ENCODE measurements at places on chromosomes 3 and 15.

- no peak overlapping the region for H3K27ac ChIP-seq
- no peaks in the 10 kb centered on the region for H3K4me1 ChIP-seq
- H3K27me3 ChIP-seq, result no peaks in the 10 kb centered on the region
- H3K36me3 ChIP-seq, result no peaks in the 10 kb centered on the region
- no peak overlapping the region for H3K4me3 ChIP-seq
Observed at GRCh38 chr3:62968128-62968527, 92.9 kb upstream of the CADPS start.

DNA sequence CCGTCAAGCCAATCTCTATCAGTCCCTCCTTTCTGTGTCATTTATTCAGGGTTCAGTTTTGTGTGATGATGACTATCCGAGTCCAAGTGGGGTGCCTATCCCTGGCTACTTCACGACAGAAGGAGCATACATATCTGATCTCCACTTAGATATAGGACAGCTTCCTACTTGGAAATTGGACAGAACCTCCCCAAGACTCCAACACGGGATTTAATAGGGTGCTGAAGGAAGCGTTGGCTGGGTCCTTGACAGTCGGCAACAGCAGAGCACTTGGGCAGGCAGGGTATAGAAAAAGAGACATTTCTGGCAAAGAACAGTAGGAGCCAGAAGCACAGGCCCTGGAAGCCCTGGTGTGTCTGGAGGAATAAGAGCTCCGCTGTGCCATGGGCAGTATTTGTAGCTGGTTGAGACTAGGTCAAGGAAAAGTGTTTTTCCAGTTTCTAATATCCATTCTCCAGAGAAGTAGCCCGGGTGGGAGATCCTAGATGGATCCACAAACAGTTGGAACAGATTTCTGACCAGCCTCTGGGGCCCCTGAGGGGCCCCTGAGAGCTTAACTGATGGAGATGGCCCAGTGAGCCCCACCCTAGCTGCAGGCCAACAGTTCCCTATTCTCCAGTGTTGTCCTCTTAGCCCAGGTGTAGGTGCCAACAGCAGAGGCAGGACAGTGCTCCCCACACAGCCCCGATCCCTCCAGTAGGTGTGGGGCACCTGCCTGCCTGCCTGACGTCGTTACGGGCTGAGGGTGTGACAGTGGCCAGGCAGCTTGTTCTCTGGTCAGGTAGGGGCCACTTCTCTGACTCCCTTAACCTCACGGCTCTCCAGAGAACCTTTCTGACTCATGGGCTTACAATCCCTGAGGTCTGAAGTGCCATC, 130.8 kb downstream of the CHCHD6 start:
- no peaks in the 10 kb centered on the region for H3K36me3 ChIP-seq
- no peak for DNase-seq
- H3K27me3 ChIP-seq, result no peaks in the 10 kb centered on the region
- no peaks in the 10 kb centered on the region for H3K4me1 ChIP-seq
- no peak overlapping the region for H3K27ac ChIP-seq

GRCh38 chr3:45026957-45027356, 854 bp downstream of the CLEC3B start:
- no peaks in the 10 kb centered on the region for H3K4me1 ChIP-seq
- H3K27ac ChIP-seq, result no peak overlapping the region
- no peak overlapping the region for H3K4me3 ChIP-seq
- H3K36me3 ChIP-seq, result no peaks in the 10 kb centered on the region

- no peak overlapping the region for H3K27ac ChIP-seq
- H3K36me3 ChIP-seq, result no peaks in the 10 kb centered on the region
- H3K4me3 ChIP-seq, result no peak overlapping the region
- H3K27me3 ChIP-seq, result no peaks in the 10 kb centered on the region
- no peak for DNase-seq
Observed at GRCh38 chr15:87689716-87690115, 566.8 kb downstream of the NTRK3 start.

DNA sequence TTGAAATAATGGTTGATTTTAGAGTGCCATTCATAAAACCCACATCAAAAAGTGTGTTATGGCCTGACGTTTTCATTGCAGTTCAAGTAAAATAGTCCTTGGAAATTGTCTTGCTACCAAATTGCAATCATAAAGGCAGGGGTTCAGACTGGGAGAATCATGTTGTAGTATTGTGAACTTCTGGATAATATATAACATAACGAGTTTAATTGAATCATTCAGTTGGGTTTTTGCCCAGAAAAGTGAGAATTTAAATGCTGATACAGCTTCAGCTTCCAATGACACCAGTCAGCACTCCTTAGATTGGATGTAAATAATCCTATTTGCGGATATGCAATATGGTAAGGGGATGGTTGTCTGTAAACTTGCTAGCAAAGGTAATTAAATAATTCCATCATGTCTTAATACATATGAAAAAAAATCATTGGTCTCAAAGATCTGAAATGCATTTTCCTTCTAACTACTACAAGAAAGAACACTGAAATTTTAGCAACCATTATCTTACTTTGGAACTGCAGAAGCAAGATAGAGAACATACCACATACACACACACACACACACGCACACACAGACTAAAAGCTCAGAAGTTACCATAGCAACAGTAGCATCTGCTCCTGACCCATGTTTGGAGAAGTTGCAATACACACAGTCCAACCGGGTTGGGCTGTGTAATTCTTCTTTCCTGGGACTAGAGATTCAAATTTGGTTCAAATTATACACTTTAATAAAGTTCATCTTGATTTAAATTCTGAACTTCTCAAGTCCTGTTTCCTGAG, 686.2 kb upstream of the NR2F2 start:
- H3K27ac ChIP-seq, result no peak overlapping the region
- H3K4me3 ChIP-seq, result no peak overlapping the region
- H3K27me3 ChIP-seq, result no peaks in the 10 kb centered on the region
- no peaks in the 10 kb centered on the region for H3K36me3 ChIP-seq

DNA sequence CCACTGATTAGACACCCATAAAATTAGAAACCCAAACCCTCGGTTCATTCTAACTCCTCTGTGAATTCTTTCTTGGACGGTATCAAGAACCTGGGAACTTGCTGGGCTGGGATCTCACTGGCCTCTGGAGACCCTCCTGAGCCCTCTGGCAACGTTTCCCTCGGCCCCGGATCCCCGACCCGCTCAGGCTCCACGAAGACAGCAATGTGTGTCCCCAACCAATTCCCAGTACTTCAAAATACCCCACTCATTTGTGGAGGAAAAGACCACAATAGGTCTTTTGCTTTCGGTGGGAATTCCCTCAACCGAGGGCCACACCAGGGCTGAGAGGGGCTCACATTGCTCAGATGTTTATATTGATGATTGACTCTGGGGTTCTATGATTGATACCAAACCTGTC, 117.9 kb upstream of the PRR20G start:
- no peak for DNase-seq
- H3K36me3 ChIP-seq, result no peaks in the 10 kb centered on the region
- H3K4me1 ChIP-seq, result no peaks in the 10 kb centered on the region
- H3K27ac ChIP-seq, result no peak overlapping the region
- no peaks in the 10 kb centered on the region for H3K27me3 ChIP-seq
- H3K4me3 ChIP-seq, result no peak overlapping the region

DNA sequence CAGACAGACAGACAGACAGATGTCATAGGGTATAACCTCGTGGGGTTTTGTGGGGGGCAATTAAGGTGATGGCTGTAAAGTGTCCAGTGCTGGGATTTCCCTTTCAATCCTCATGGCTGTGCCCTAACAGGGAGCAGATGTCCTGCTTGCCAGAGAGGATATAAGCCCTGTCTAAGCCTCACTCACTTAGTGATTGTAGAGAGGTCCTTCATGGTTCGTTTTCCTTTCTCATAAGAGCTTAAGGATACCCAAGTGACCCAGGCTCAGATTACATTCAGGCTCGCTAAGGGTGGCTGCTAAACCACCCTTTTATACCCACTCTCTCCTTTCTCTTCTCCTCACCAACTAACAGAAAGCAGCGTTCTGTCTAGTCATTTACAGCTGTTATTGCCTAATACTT, 19.2 kb downstream of the LYSMD2 start:
- no peak overlapping the region for H3K27ac ChIP-seq
- DNase-seq, result no peak

DNA sequence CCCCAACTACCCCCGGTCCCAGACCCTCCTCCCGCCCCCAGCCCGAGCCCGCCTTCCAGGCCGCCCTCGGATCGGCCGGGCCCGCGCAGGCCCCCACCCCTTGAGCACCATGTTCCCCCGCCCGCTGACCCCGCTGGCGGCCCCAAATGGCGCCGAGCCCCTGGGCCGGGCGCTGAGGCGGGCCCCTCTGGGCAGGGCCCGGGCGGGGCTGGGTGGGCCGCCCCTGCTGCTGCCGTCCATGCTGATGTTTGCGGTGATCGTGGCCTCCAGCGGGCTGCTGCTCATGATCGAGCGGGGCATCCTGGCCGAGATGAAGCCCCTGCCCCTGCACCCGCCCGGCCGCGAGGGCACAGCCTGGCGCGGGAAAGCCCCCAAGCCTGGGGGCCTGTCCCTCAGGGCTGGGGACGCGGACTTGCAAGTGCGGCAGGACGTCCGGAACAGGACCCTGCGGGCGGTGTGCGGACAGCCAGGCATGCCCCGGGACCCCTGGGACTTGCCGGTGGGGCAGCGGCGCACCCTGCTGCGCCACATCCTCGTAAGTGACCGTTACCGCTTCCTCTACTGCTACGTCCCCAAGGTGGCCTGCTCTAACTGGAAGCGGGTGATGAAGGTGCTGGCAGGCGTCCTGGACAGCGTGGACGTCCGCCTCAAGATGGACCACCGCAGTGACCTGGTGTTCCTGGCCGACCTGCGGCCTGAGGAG, 472 bp downstream of the CHST14 start:
- peak; percentile 20 for DNase-seq
- H3K36me3 ChIP-seq, result peaks cover 3% of the 10 kb centered on the region
- peaks cover 10% of the 10 kb centered on the region for H3K4me1 ChIP-seq
- H3K4me3 ChIP-seq, result peak overlapping the region; percentile 78
- H3K27ac ChIP-seq, result peak overlapping the region; percentile 57
- H3K27me3 ChIP-seq, result no peaks in the 10 kb centered on the region

DNA sequence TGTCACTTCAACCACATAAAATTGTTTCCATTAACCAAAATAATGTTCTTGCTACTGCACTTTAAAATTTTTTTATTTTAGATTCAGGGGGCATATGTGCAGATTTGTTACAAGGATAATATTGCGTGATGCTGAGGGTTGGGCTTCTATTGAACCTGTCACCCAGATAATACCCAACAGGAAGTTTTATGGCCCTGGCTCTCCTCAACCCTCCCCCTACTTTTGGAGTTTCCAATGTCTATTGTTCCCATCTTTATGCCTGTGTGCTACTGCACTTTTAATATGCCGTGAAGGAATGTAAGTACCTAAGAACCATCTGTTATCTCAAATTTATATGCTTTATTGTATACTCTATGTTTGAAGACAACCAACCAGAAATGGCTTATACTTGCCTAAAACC, 42.0 kb upstream of the IMPG2 start:
- no peak for DNase-seq
- no peaks in the 10 kb centered on the region for H3K27me3 ChIP-seq
- no peak overlapping the region for H3K27ac ChIP-seq
- peaks cover 44% of the 10 kb centered on the region for H3K36me3 ChIP-seq
- no peaks in the 10 kb centered on the region for H3K4me1 ChIP-seq

GRCh38 chr3:170049146-170050000, 11.6 kb downstream of the GPR160 start:
- no peak for DNase-seq
- no peak overlapping the region for H3K4me3 ChIP-seq
- peaks cover 4% of the 10 kb centered on the region for H3K4me1 ChIP-seq
- H3K27me3 ChIP-seq, result no peaks in the 10 kb centered on the region

DNA sequence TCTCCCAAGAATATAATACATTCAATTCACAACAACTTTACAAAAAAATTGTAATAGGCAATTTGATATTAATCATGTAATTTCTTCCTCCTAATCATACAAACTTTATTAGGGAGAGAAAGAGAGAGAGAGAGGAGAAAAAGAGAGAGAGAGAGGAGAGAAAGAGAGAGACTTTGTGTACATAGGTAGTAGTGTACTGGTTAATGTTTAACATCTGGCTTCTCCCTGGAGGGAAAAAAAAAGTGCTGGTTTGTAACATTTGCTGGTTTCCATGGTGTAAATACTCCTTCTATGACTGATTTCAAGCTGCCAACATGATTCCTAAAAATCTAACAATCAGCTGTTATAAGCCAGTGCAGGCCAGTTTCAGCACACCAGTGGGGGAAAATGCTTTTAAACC, 98.0 kb upstream of the ARHGEF26 start:
- DNase-seq, result no peak
- H3K27ac ChIP-seq, result no peak overlapping the region
- H3K36me3 ChIP-seq, result no peaks in the 10 kb centered on the region

GRCh38 chr15:55254916-55255679, 34.5 kb downstream of the RAB27A start:
- no peaks in the 10 kb centered on the region for H3K36me3 ChIP-seq
- H3K4me1 ChIP-seq, result peaks cover 16% of the 10 kb centered on the region
- no peak for DNase-seq
- peak overlapping the region; percentile 24 for H3K27ac ChIP-seq

GRCh38 chr3:179067839-179068238, 3.8 kb downstream of the ZMAT3 start:
- H3K27me3 ChIP-seq, result no peaks in the 10 kb centered on the region
- H3K4me1 ChIP-seq, result peaks cover 6% of the 10 kb centered on the region
- no peak for DNase-seq
- H3K4me3 ChIP-seq, result no peak overlapping the region
- H3K27ac ChIP-seq, result no peak overlapping the region
- H3K36me3 ChIP-seq, result peaks cover 13% of the 10 kb centered on the region

DNA sequence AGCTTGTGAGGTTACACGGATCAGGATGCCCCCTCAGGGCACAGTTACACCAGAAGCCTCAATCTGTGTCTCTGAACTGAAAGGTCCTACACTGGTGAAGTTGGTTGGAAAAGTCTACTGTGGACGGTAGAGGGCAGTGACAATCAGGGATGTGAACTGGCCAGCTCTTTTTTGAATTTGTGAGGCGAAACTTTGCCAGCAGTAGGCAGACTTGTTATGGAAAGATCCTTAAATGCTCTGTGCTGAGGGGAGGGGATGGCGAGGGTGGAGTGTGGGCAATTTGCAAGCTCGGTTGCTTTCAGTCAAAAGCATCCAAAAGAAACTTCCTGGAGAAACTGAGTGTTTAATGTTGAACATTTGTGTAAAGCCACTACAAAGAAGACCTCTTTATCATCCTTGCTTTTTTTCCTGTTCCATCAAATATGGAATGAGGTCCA, 127.4 kb upstream of the ABHD17C start:
- H3K27me3 ChIP-seq, result peaks cover 9% of the 10 kb centered on the region
- no peak overlapping the region for H3K27ac ChIP-seq
- no peak for DNase-seq
- H3K4me1 ChIP-seq, result no peaks in the 10 kb centered on the region

DNA sequence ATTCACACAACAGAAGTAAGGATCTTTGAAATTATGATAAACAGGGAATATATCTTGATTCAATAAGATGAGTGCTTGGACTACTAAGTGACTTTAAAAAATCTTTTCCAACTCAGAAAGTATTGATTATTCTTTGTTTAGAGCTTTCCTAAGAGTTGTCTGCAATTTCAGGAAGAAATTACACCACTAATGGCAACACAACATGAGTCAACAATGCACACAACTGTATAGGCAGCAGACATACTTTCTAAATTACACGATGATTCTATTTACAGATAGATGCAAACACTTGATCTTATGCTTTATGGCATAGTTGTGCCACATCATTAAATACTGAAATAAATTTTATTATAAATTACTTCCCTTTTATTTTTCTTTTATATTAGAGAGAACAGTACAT, 4.4 kb downstream of the NAA50 start:
- no peaks in the 10 kb centered on the region for H3K36me3 ChIP-seq
- H3K4me1 ChIP-seq, result peaks cover 12% of the 10 kb centered on the region
- no peak overlapping the region for H3K4me3 ChIP-seq
- H3K27me3 ChIP-seq, result no peaks in the 10 kb centered on the region
